ENCODE measurements at places on chromosomes 3 and 15.

GRCh38 chr3:175486255-175486654 lies 627.1 kb downstream of the NAALADL2 start:
- DNase-seq: no peak

- no peak for DNase-seq
Observed at GRCh38 chr3:111326144-111326995, 215.6 kb upstream of the CD96 start.

GRCh38 chr3:18716821-18717220 lies 291.7 kb upstream of the SATB1 start:
- no peak for DNase-seq

DNA sequence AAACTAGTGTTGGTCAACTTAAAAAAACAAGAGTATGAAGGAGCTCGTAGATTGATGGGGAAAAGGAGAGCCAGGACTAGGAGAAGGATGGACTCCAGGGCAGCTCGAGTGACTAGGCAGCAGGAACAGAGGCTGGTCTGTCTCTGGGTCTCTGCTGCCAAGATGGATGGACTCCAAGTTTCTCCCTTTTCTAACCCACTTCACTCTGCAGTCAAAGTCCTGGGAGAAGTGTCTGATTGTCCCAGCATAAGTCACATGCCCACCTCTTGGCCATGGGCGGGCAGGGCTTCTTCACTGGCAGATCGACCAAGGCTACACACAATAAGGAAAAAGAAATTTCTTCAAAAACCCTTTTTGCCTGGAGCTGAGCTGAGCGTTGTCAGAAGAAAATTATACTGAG lies 9.2 kb upstream of the EPB42 start:
- DNase-seq: no peak
